AG04450 (cell line): ENCODE measurements at places on chromosomes 5 and 9.

DNA sequence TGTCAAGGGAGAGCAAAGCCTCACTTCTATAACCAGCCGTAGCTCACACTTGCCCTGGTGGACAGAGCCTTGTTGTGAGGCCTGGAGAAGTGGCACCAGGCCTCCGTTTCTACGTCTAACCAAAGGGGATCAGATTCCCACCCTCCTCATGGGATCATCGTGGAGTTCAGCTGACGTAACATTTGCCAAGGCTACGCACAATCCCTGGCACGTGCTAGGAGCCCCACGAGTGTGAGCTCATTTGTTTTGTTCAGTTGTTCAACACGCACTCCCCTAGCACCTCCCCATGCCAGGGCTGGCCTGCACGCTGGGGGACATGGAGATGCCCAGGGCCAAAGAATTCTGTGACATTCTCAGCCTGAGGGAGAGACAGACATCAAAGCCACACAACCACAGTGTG lies 23.1 kb downstream of the ADGRD2 start:
- DNase-seq: no peak

GRCh38 chr9:16030528-16031185 lies 477.8 kb downstream of the CCDC171 start:
- peak; percentile 60 for DNase-seq

- no peak for DNase-seq
These were observed 16.2 kb downstream of the GDF9 start for GRCh38 chr5:132850066-132850465.

DNA sequence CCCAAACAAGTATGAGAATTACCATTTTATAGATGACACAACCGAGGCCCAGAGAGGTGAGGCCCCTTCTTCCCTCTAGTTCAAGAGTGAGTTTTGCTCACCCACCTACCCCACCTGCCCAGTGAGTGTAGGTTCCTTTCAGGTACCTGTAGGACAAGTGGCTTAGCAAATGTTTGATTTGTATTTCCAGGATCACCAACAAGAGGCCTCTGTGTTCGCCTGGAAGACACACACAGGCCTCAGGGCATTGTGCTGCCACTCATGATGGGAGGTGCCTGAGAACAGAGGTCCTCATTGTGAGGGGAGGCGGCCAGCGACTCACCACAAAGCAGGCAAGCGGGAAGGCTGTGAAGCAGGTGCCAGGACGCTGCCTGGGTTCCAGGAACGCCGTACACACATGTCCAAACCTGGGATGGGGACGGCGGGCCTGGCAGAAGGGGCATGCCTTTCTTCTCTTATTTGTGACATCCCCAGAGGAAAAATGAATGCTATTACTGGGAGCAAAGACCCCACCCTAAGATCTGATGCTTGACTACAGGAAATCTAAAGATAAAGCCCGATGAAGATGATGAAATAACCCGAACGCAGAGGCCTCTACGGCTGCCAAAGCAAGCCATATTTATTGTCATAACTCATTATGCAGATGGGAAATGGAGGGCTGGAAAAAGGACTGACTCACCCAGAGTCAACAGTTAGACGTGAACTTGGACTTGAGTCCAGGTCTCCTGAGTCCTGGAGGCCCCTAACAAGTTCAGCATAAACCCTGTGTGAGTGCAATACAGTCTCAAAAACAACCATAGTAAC lies 60.2 kb upstream of the SLC25A51 start:
- peak; percentile 71 for DNase-seq

DNA sequence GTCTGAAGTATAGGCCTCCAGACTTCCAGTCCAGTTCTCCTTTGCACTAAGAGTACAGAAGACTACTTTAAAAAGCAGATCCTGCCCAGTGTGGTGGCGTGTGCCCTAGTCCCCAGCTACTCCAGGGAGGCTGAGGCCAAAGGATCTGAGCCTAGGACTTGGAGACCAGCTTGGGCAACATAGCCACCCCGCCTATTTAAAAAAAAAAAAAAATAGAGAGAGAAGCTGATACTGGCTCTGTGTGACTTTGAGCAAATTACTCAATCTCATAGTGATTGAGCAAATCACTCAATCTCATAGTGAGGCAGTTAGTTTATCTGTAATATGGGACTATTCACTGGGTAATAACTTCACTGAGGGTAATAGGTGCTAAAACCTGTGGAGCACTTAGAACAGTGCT lies 43.6 kb upstream of the KDM4C start:
- DNase-seq: no peak

DNA sequence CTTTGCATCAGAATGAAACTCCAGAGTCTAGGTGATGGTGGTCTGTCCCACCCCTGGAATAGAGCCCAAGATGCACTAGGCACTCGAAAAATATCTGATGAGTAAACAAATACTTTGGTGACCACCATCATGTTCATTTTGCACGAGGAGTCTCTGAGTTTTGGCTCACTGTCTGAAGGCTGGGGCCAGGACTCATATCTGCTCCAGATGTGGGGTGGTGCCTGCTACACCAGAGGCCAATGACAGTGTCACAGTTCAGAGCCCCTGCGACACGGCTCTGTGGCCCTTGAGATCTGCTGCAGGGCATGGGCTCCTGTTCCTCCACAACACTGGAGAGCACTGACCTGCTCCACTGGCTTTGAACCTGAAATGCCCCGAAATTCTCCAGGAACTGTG lies 164.6 kb downstream of the ROR2 start:
- DNase-seq: no peak

DNA sequence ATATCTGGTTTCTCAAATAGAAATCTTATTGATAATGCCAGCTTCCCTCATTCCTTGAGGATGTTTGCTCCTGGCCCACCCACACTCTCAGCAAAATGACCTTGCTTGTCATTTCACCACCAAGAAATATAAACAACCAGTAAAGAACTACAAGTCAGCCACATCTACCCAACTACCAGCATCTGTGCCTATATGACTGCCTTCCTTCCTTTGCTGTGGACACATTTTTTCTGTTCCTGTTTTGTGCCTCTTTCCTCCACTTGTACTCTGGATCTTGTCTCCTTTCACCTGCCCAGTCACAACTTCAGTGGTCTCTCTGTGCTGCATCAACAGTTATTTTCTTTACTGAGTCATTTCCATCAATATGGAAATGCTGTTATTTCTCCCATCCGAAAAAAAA lies 20.3 kb downstream of the KIF2A start:
- no peak for DNase-seq

- no peak for DNase-seq
These were observed 4.5 kb downstream of the TYRP1 start for GRCh38 chr9:12697719-12698118.

DNA sequence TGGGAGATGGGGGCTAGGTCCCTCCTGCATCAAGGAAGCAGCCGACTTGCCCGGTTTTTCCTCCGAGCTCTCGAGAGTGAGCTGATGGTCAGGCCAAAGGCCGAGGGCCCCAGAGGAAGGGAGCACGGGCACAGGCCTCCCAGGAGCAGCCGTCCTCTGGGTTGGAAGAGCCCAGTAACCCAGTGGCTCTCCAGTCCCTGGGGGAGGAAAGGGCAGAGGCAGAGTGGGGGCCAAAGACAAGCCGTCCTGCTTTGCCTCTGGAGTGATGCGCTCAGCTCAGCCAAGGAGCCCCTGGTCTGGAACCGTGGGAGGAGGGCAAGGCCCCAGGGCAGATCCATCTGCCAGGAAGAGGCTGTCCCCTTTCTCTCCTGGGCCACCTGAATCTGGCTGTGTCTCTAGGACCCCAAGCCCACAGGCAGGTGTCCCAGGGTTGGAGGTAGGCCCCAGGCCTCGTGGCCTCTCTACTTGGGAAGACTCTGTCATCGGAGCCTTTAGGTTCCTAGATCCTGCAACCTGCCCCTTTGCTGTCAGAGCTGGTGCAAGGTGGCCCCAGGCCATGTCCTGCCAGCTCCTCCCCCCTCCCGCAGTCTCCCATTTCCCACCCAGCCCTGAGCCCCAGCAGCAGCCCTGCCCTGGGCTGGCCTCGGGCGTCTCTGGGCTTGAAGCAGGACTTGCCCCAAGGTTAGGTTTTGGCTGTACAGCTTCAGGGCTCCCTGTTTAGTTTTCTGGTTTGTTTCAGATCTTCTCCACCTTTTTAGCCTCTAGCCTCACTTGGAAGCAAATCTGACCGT lies 224.1 kb downstream of the CACNA1B start:
- DNase-seq: no peak

- DNase-seq: no peak
These were observed 103.1 kb upstream of the SLC44A1 start for GRCh38 chr9:105141146-105141975.

DNA sequence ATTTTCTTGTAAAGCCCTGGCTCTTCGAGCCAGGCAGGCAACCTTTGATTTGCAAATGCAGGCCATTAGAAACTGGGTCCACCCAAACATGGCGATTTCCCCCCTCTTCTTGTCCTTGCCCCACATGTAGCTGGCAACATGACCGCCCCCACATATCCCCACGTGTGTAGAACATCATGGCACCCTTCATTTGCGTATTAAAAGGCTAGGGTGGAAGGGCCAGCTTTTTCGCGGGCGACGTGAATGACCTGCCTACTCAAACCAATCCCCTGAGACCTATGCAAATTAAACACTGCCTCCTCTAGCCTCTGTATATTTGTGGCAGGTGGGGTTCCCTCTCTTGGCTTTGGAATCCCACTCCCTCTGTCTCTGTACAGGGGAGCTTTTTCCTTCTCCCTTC lies 107.0 kb upstream of the CLINT1 start:
- DNase-seq: no peak

DNA sequence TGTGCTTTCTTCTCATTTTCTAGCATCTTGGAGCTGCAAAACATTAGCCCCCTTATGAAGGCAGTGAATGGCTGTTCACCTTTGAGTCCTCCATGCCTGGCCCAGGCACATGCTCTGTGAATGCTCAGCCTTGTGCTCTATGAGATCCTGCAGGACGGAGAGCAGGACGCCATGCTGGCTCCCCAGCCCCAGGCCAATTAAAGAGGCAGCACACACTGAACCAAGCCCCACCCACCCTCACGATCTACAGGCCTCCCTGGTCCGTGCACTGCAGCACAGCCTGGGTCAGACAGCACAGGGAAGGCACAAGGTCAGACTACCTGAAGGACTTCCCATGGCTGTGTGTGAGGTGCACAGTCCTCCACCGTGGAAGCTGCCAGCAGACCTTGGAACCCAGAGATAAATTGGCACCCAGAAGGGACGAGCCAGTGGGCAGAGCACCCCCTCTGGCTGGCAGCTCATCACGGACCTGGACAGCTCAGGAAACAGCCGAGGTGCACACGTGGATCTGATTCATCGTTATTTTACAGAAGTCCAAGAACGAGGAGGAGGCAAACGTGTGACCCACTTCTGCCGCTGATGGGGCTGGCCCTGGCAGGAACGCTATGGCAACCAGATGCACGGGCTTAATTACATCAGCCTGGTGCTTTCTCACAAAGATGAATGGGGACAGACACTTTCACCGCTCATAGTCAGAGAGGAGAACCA lies 59.5 kb downstream of the OLFM1 start:
- DNase-seq: no peak

DNA sequence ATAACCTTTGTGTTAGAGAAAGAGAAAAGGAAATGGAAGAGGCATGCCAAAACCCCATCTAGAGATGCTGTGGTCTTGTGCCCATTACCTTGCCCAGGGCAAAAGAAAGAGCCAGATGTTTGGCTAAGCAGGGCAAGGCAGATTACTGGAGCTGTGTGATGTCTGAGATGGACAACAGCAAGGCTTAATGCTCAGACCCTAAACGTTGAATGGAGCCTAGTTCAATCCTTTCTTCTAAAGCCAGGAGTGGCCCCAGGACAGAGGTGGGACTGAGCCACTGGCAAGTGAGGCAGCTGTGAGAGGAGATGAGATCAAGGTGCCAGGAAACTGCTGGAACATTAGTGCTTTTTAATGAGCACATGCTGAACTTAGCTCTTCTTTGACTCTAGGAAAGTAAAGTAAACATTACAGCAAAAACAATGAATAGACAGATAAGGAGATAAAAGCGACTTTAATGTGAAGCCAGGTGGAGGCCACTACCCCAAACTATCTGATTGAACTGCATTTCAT lies 143.0 kb upstream of the EGFLAM start:
- DNase-seq: no peak

DNA sequence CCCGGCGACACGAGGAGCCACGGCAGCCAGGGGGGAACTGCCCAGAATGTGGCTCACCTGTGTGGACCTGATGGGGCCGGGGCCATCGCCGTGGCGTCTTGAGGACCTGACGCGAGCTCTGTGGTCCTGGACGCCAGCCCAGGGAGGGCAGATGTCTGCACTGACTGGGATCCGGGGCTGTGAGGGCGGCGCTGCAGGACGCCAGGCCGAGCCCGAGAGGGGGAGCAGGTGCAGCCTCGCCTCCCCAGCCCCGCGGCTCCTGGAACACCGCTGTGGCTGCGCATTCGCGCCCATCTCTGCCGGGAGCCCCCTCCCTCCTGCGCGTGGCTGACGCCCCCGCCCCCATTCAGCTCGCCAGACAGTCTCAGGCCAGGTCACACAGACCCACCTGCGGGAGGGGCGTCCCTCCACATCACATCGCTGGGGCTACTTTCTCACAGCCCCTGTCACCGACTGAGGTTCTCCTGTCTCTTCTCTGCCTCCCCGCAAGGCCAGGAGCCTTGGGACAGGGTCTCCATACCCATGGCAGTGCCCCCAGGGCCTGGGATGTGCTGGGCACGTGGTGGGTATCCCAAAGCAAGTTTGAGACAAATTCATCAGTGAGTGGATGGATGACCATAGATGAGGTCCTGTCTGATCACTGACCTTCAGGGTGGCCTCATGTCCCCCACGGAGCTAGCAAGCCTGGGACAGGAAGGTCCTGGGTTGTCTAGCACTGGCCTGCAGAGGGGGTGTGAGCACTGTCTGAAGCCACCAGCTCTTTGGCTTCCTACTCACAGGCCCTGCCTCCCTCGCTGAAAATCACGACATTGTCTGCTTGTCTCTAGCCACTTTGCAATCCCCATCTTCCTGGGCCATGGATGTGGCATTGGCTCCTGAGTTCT lies 47.3 kb downstream of the RASGEF1C start:
- no peak for DNase-seq

GRCh38 chr5:134892926-134893325 lies 12.0 kb upstream of the PCBD2 start:
- no peak for DNase-seq
